Colonic mucosa (tissue), 4 donors: ENCODE measurements at places on chromosomes 16 and 17.
A peak's percentile ranks its signal among the peaks of the same experiment; 100 is the strongest.

DNA sequence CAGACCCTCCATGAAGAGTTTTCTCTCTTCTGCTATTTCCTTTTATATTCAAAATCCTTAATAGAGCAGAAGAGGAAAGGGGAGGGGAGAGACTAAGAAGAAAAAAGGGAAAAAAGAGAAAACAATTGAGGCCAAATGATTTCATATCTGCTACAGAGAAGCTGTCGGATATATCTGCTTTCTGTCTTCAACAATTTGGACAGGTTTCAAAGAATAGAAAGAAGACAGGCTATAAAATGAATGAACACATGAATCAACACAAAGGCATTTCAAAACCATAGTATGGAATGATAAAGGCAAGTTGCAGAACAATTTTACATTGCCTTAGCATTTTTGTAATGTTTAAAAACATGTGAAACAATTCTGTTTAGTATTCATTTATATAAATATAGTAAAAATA, 4.7 kb upstream of the CMTR2 start:
- DNase-seq = no peak

- no peak for DNase-seq
Measured at GRCh38 chr17:51374209-51374608, 113.9 kb downstream of the UTP18 start.

- DNase-seq = no peak
Measured at GRCh38 chr16:66940236-66940635, 4.9 kb downstream of the CES2 start.

- no peak for DNase-seq
Measured at GRCh38 chr16:54287131-54288029, 793 bp upstream of the IRX3 start.

DNA sequence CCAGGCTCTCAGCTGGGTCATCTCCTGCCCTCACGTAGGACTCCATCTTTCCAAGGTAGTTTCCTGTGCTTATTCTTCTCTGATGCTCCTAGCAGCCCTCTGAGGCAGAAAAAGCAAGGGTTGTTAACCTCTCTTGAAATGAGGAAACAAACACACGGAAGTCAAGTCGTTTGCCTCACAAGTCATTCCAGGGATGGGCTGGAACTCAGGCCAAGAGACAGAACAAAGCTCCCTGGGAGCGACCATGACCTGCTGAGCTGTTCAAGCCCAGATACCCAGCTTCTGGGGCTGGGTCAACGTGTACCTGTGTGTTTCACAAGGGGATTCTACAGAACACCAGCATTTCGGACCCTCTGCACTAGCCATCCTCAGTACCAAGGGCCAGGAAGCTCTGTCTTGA, 28.1 kb downstream of the SRL start:
- peak; percentile 64 for DNase-seq

DNA sequence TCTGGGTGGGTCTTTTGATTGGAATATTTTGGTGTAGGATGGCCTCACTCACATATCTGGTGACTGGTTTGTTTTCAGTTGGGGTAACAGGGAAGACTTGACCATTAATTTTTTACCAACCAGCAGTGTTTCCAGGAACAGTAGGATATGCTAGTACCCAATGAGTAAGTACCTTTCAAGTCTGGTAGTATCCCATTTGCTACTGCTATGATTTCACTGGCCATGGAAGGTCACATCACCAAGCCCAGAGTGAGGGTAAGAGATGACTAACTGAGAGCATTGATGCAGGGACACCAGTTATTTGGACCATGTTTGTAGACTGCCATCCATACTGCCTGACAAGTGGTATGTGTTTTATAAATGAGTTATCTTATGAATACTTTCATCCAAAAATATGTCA, 277.7 kb downstream of the MAP2K6 start:
- no peak for DNase-seq

GRCh38 chr16:85916141-85916890, 17.4 kb downstream of the IRF8 start:
- peak; percentile 95 for DNase-seq

DNA sequence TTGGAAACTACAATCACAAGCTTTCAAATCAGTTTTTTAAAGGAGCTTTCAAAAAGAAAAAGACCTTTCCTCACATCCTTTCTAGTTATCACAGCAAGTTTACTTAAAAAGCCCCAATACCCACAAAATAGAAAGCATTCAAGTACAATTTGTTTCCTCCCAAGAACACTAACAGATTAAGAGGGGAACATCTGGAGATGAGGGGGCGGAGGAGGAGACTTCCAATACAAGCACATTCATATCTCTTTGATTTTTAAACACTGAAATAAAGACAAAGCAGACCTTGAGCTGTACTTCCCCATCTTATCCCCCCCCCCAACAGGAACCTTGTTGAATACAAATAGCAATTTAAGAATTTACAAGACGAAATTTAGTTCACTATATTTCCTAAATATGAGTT, 2.0 kb downstream of the YWHAE start:
- DNase-seq = no peak

DNA sequence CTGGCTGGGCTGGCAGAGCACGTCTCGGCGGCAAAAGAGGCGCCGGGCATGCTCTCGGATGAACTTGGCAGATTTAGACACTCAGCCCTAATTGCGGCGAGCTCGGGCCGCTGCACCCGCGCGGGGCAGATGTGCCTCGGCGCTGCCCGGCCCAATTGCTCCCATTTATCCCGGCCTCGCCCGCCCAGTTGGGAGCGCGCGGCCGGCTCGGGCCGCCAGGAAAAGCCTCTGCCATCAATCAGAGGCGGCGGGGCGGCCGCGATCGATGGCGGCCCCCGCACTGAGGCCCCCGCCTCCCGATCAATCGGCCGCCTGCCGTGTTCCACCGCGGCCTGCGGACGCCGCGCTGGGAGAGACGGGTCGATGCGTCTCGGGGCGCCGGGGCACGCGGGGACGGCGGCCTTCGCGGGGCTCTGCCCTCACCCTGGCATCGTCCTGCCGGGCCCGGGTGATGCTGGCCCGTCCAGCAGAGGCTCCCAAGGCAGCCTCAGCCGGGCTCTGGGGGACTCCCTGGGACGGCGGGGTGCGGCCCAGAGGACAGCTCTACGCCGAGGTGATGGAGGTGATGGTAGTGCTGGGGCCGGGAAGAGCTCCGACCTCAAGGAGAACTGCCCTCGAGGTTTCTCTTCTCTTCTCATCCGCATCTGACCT, 200.9 kb upstream of the N4BP1 start:
- no peak for DNase-seq

GRCh38 chr17:67245694-67246402, 852 bp upstream of the HELZ start:
- DNase-seq = peak; percentile 56

- peak; percentile 63 for DNase-seq
Measured at GRCh38 chr17:77326076-77326591, 185.4 kb downstream of the SEC14L1 start.

- no peak for DNase-seq
Measured at GRCh38 chr17:39981207-39981741, 667 bp downstream of the PSMD3 start.

- no peak for DNase-seq
Measured at GRCh38 chr16:51359141-51359955, 208.3 kb upstream of the SALL1 start.

DNA sequence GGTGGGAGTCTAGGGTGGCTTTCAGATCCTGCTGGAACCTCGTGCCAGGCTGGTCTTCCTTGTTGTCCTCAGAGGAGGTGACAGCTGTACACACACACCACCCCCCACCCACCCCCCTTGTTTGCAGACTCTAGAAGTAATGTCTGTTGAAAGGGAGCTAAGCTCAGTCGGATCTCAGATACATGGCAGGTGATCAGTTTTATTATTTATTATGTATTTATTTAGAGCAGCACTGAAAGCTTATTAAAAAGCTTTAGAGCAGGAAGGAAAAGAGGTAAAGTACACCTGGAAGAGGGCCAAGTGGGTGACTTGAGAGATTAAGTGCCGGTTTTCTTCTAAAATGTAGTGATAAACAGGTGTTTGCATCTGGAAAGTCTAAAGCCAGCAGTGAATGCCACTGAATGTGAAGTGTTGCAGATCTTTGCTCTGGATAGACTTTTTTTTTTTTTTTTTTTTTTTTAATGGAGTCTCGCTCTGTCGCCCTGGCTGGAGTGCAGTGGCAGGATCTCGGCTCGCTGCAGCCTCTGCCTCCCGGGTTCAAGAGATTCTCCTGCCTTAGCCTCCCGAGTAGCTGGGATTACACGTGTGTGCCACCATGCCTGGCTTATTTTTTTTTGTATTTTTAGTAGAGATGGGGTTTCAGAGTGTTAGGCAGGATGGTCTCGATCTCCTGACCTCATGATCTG, 40.2 kb downstream of the FOXK2 start:
- DNase-seq = no peak

- DNase-seq = no peak
Measured at GRCh38 chr17:65385726-65386125, 175.7 kb downstream of the AXIN2 start.

GRCh38 chr17:55301521-55302406, 37.0 kb downstream of the HLF start:
- DNase-seq = no peak

DNA sequence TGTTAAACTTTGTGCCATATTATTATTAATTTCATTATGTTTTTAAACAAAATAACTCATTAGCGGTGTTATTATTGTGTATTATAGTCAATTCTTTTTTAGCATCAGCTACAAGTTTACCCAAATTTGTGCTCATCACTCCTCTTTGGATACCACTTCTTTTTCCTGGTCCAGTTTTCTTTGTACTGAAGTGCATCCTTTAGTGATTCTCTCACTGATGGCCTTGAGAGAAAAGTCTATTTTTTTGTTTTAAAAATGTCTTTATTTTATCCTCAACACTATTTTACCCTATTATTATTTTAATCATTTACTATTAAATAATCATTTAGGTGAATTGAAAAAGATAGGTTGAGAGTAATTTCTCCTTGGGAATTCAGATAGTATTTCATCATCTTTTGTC, 99.2 kb downstream of the RGS9 start:
- DNase-seq = no peak

DNA sequence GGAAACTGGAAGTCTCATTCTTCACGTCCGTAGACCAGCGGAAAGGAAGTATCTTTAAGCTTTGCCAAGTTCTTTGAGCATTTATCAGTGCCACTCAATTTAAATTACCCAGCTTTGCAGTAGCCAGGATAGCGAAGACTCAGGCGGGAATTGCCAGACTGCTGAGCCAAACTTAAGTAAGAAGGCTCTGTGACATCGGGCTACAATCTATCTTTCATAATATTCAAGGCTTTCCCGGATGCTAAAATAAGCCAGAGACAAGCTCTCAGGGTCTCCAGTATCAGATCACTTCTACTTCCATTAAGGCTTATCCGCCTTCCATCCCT, 436 bp upstream of the BRIP1 start:
- no peak for DNase-seq

DNA sequence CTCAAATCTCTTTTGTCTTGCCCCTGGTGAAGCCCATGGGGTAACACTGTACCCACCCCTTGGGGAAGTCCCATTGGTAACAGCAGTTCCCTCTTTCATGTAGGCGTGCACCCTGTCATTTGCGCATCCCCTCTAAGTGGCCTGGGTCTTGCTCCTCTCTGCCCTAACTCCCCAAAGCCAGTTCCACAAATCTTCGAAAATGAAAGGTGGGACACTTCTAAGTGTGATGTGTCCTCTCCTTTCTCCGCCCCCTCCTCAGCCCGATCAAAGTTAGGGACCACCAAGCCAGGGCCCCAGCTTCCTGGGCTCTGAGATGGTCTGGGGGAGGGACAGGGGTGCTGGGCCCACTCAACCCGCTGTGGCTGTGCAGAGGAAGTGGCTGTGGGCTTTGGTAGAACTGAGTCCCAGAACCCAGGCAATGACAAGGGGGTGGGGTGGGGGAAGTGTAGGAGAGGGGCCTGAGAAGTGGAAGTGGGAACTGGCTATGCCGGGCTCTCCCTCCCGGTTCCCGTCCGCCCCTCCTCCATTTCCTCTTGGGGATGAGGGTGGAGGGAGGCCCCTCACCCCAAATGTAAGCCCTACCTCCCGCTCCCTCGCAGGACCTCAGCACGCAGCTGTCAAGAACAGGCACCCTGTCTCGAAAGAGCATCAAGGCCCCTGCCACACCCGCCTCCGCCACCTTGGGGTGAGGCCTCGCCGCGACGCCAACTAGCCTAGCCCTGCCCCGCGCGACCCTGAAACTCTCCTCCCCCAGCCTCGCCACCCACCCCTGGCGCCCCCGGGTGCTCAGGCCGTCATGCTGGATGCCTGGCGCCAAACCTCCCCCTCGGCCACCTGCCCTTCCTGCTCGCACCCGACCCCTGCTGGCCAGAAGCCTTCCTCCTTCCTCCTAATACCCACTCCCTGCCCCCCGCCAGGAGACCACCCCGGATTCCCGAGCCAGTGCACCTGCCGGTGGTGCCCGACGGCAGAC, 8.7 kb downstream of the ABI3 start:
- no peak for DNase-seq

GRCh38 chr16:88552815-88553214, 17.4 kb upstream of the ZC3H18 start:
- DNase-seq = no peak

DNA sequence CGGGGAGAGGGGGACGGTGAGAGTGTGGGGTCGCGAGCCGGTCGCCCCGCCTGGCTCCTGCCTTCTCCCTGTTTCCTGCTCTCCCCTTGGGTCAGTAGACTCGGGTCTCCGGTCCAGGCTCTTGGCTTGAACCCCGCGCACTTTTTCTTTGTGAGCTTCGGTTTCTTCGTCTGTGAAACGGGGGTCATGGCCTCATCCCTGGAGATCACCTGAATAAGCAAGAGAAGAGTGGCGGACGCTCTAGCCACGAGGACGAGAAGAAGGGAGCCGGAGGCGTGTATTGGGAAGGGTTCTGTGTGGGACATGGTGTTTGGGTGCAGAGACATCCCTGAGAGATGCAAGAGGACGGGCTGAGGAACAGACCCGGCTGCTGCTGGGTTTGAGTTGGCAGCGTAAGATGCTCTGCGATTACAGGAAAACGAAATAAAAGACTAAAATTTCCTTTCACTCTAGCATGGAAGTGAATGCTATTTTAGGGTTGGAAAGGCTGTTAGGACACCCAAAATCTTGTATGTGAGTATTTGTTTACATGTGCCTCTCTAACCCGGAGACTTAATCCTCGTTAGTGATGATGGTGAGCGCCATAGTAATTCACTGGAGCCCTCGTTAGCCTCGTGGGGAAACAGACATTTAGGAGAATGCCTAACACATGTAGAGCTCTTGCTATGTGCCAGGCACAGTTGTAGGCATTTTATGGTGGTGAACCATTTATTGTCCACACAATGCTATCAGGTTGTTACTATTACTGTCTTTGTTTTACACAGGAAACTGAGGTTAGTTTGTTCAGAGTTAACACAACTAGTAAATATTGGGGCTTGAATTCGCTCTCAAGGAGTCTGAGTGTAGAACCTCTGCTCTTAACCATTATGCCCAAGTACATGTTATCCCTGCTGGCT, 646 bp downstream of the KIF22 start:
- no peak for DNase-seq

GRCh38 chr17:573036-573435, 141.6 kb downstream of the VPS53 start:
- DNase-seq = no peak

DNA sequence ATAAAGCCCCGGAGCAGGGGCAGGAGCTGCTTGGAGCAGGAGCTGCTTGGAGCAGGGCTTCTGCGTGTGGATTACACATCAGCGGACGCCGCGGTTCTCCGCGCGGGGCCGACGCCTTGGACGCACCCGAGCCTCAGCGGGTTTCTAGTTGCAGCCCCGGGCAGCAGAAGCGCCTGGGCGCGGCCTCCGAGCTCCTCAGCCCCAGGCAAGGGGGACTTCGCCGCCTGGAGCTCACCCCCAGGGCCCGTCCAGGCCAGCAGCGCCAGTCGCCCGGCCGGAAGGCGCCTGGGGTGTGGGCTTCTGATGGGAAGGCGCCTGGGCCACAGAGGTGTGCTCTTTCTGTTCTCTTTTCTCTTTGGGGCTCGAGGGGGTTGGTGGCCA, 6.3 kb downstream of the FOXF1 start:
- no peak for DNase-seq

GRCh38 chr17:33234930-33235685, 58.0 kb downstream of the ASIC2 start:
- peak; percentile 38 for DNase-seq

GRCh38 chr16:27449434-27450195, 47.6 kb downstream of the IL21R start:
- no peak for DNase-seq
